ENCODE measurements at places on chromosomes 1 and 21. TPM values are rescaled to one million over a fixed set of nuclear protein-coding genes. Genes with fewer than 3 reads are reported as not detected.

The TMEM125 gene
- total RNA-seq: 27.8 TPM

The SLC30A10 gene
- 0.26 TPM for total RNA-seq

The LIN28A gene
- 1,150 TPM for total RNA-seq

GRCh38 chr1:188027613-188028012 lies 1198.9 kb downstream of the PLA2G4A start:
- no peak overlapping the region for H3K27ac ChIP-seq
- DNase-seq: no peak
- no peaks in the 10 kb centered on the region for H3K36me3 ChIP-seq
- H3K27me3 ChIP-seq: no peaks in the 10 kb centered on the region
- no peaks in the 10 kb centered on the region for H3K4me1 ChIP-seq

DNA sequence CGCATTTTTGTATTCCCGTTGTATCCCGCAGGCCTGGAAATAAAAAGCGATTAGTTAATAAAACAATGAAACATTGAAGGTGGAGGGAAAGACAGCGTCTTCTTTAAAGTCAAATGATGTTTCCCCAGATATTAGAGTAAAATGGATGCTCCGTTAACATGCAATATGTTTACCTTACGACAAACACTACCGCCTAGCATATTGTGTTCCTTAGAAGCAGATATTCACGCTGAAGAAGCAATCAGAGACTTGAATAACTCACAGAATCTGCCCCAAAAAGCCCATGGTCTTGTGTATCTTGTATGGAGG lies 583 bp upstream of the B4GALT3 start:
- no peaks in the 10 kb centered on the region for H3K27me3 ChIP-seq
- H3K36me3 ChIP-seq: peaks cover 22% of the 10 kb centered on the region
- DNase-seq: no peak
- peak overlapping the region; percentile 100 for H3K27ac ChIP-seq
- peak overlapping the region; percentile 97 for H3K4me3 ChIP-seq

DNA sequence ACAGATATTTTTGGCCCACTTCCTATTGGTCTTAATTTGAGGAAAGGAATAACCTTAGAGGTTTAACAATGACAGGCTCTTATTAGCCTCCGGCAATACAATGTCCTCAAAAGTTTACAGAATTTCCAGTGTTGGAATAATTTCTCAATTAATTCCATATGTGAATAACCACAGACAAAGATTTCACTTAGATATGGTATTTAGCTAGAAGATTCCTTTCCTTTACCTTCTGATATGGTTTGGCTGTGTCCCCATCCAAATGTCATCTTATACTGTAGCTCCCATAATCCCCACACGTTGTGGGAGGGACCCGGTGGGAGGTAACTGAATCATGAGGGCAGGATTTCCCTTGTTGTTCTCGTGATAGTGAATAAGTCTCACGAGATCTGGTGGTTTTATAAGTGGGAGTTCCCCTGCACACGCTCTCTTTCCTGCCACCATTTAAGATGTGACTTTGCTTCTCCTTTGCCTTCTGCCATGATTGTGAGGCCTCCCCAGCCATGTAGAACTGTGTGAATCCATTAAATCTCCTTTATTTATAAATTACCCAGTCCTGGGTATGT lies 54.9 kb upstream of the RGS7 start:
- H3K4me3 ChIP-seq: no peak overlapping the region
- H3K27ac ChIP-seq: no peak overlapping the region
- DNase-seq: no peak
- H3K27me3 ChIP-seq: no peaks in the 10 kb centered on the region
- H3K4me1 ChIP-seq: no peaks in the 10 kb centered on the region
- H3K36me3 ChIP-seq: no peaks in the 10 kb centered on the region

GRCh38 chr1:15923241-15923640 lies 52.7 kb downstream of the ZBTB17 start:
- DNase-seq: no peak
- H3K4me3 ChIP-seq: no peak overlapping the region
- peaks cover 9% of the 10 kb centered on the region for H3K4me1 ChIP-seq
- peaks cover 47% of the 10 kb centered on the region for H3K36me3 ChIP-seq
- no peak overlapping the region for H3K27ac ChIP-seq

DNA sequence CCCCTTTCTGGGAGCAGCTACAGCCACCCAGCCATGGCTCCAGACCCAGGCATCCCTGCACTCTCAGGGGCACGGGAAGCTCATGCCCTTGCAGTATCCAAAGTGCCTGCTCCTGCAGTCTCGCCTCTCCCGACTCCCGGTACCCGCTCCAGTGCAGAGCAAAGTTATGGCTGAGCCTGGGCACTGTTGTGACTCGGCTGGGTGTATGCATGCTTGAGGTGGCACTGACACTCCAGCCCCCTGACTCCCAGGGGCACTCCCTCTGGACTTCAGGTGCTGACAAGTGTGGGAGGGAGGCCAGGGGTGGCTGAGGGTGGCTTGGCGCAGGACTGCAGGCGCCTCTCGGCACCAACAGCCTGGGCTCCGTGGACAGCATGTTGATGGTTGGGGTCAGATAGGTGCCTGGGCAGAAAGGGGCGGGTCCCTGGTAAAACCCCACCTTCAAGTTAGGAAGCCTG lies 580.1 kb upstream of the ADGRL2 start:
- H3K4me1 ChIP-seq: peaks cover 17% of the 10 kb centered on the region
- H3K36me3 ChIP-seq: no peaks in the 10 kb centered on the region
- no peaks in the 10 kb centered on the region for H3K27me3 ChIP-seq
- peak; percentile 9 for DNase-seq
- no peak overlapping the region for H3K27ac ChIP-seq
- H3K4me3 ChIP-seq: no peak overlapping the region

DNA sequence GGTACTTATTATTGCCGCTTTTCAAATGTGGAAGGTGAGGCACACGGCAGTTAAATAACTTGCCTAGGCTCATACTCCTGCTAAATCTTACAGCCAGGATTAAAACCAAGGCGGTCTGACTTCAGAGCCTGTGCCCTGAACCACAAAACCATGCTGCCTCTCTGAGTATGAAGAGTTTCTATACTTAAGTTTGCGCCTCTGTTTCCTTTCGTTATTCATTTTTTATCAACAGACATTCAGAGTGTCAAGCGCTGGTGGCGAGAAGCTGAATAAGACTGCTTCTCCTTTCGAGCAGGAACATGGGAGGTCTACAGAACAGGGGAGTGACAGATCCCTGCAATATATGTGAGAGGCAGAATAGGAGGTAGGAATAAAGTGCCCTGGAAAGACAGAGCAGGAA lies 96.0 kb upstream of the DUSP10 start:
- H3K4me3 ChIP-seq: no peak overlapping the region
- H3K27ac ChIP-seq: no peak overlapping the region
- peaks cover 21% of the 10 kb centered on the region for H3K4me1 ChIP-seq
- DNase-seq: no peak
- H3K27me3 ChIP-seq: no peaks in the 10 kb centered on the region
- no peaks in the 10 kb centered on the region for H3K36me3 ChIP-seq

- peaks cover 3% of the 10 kb centered on the region for H3K27me3 ChIP-seq
- H3K4me3 ChIP-seq: no peak overlapping the region
- no peak for DNase-seq
- 0 out of 2 replicates have a peak, but pooled peaks cover under 1% of the 10 kb centered on the region for H3K4me1 ChIP-seq
- H3K36me3 ChIP-seq: peaks cover 32% of the 10 kb centered on the region
These were observed 81.2 kb upstream of the KCND3 start for GRCh38 chr1:112070677-112071076.

DNA sequence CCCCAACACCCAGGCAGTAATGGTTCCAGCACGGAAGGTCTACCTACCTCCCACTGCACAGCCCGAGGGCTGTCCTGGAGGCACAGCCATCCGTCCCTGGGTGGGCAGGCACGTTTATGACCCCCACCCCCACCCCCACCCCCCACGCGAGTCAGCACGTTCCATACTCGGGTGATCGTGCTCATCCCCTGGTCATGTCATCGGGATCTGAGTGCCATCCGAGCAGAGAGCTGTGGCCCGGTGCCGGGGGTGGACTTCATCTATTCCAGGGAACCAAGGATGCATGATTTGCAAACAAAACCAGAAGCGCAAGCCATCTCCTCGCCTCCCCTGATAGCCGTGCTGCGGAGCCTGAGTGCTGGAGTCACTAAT lies 1.1 kb downstream of the TSPEAR start:
- peaks cover 91% of the 10 kb centered on the region for H3K27me3 ChIP-seq
- H3K4me3 ChIP-seq: peak overlapping the region; percentile 69
- peaks cover 75% of the 10 kb centered on the region for H3K4me1 ChIP-seq
- no peaks in the 10 kb centered on the region for H3K36me3 ChIP-seq
- DNase-seq: no peak

DNA sequence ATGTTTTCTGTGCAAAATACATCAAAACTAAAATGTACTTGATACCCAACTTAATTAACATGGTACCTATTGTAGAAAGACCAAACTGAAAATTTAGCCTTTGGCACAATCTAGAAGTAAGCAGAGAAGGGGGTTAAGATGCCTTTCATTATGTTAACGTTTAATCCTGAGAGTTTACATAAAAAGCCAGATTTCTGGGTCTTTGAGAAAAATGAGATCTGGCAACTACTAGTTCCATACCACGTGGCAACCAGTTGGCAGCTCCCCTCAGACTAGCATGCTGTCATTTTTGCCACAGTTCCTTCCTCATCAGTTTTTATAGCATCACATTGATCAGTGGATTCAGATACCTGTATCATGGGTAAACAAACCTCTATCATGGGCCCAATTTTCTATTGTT lies 1.5 kb downstream of the RO60 start:
- no peak for DNase-seq
- H3K36me3 ChIP-seq: peaks cover 5% of the 10 kb centered on the region
- no peaks in the 10 kb centered on the region for H3K27me3 ChIP-seq
- peak overlapping the region; percentile 100 for H3K4me3 ChIP-seq
- H3K4me1 ChIP-seq: peaks cover 37% of the 10 kb centered on the region
- no peak overlapping the region for H3K27ac ChIP-seq

DNA sequence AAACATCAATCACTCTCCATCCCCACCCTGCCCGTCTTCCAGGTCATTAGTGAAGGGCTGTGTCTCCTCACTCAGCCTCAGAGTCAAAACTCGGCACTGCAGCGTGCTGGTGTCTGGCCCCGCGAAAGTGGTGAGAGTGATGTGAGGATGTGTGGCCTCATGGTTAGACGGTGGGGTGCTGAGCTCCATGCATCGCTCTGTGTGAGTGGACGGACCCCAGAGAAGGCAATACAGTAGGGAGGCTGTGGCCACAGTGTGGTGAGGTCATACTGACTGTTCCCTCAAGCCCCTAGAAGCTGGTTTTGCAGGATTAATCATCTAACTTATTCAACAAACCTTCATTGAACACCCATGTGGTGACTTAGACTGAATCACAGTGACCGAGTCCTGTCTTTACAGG lies 329.9 kb upstream of the AJAP1 start:
- H3K36me3 ChIP-seq: peaks cover 87% of the 10 kb centered on the region
- H3K27me3 ChIP-seq: peaks cover 8% of the 10 kb centered on the region
- no peak overlapping the region for H3K27ac ChIP-seq
- no peak overlapping the region for H3K4me3 ChIP-seq
- H3K4me1 ChIP-seq: no peaks in the 10 kb centered on the region

DNA sequence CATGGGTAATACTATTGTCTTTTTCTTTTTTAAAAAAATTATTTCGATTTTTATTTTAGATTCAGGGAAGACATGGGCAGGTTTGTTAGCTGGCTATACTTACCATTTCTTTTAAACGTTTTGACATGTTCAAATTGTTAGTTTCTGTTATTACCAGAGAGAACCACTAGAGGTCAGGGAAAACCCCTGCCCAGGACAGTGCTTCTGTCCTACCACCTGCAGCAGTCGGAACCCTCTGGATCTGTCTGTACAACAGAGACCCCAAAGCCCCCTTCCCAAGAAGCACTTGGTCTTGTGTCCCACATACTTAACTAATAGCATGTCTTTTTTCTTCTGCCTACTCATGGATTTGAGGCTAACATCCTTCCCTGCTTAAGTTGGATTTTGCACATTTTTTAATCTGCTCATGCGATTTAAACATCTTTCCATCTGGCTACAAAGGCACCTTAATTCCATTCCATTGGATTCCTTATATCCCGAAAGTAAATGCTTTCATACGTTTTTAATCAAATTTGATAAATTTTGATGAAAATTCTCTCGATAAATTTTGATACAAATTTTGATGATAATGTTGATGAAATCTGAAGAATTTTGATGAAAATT lies 10.0 kb upstream of the C1orf115 start:
- no peaks in the 10 kb centered on the region for H3K27me3 ChIP-seq
- H3K27ac ChIP-seq: no peak overlapping the region
- no peak overlapping the region for H3K4me3 ChIP-seq
- H3K36me3 ChIP-seq: no peaks in the 10 kb centered on the region
- no peak for DNase-seq

- no peak overlapping the region for H3K4me3 ChIP-seq
- no peak for DNase-seq
- H3K36me3 ChIP-seq: no peaks in the 10 kb centered on the region
These were observed 39.6 kb upstream of the ARHGAP29 start for GRCh38 chr1:94276988-94277434.

DNA sequence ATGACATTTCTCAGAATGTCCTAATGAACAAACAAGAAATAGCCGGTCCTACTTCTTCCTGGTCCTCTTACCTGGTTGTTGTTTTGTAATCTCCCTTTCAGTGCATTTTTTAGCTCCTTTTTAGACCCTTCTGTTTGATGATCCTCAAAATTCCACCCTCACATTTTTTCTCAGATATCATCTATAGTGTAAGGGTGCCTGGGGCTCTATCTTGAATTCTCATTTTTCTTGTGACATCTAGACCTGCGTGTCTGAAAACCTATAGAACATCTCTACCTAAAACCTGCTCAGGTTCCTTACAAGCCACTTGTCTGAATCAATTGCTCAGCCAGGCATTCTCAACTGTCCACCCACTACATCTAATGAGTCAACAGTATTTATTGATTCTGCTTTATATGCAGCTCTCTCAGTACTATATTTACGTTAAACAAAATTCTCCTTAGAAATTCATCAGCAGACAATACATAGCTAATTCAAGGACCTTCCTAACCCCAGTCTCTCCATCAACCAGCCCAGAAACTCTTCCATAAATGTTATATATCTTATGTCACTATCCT lies 36.5 kb upstream of the USH2A start:
- H3K4me3 ChIP-seq: no peak overlapping the region
- DNase-seq: no peak
- no peaks in the 10 kb centered on the region for H3K36me3 ChIP-seq
- H3K27me3 ChIP-seq: no peaks in the 10 kb centered on the region
- H3K27ac ChIP-seq: no peak overlapping the region

GRCh38 chr21:38766987-38767722 lies 38.6 kb upstream of the ETS2 start:
- H3K36me3 ChIP-seq: no peaks in the 10 kb centered on the region
- H3K4me1 ChIP-seq: 0 out of 2 replicates have a peak, but pooled peaks cover 6% of the 10 kb centered on the region
- H3K4me3 ChIP-seq: no peak overlapping the region
